Stomach (tissue), 19 donors: ENCODE measurements at places on chromosomes 5 and 9. TPM values are rescaled to one million over a fixed set of nuclear protein-coding genes. Genes with fewer than 3 reads are reported as not detected.

GRCh38 chr5:131252824-131253171 lies 11.1 kb upstream of the CDC42SE2 start:
- H3K27me3 ChIP-seq: no peaks in the 10 kb centered on the region
- no peaks in the 10 kb centered on the region for H3K4me1 ChIP-seq
- peak overlapping the region; percentile 58 for H3K27ac ChIP-seq
- no peaks in the 10 kb centered on the region for H3K36me3 ChIP-seq
- H3K4me3 ChIP-seq: no peak overlapping the region

GRCh38 chr9:116309900-116310611 lies 156.5 kb downstream of the PAPPA start:
- no peak overlapping the region for H3K4me3 ChIP-seq
- no peak overlapping the region for H3K27ac ChIP-seq
- H3K4me1 ChIP-seq: no peaks in the 10 kb centered on the region
- no peaks in the 10 kb centered on the region for H3K36me3 ChIP-seq
- no peak for DNase-seq
- H3K27me3 ChIP-seq: no peaks in the 10 kb centered on the region

Gene VLDLR
- polyA plus RNA-seq: 2.8 TPM

Gene CER1
- polyA plus RNA-seq: not detected

GRCh38 chr5:96024683-96025475 lies 63.2 kb upstream of the ELL2 start:
- H3K36me3 ChIP-seq: no peaks in the 10 kb centered on the region
- H3K27ac ChIP-seq: peak overlapping the region; percentile 30
- H3K27me3 ChIP-seq: no peaks in the 10 kb centered on the region
- no peaks in the 10 kb centered on the region for H3K4me1 ChIP-seq
- DNase-seq: no peak
- no peak overlapping the region for H3K4me3 ChIP-seq

Gene NR6A1
- 0.15 TPM for polyA plus RNA-seq

Gene CDHR2
- 1.6 TPM for polyA plus RNA-seq

Gene SLC1A3
- polyA plus RNA-seq: 0.76 TPM

Gene PCDHB14
- polyA plus RNA-seq: 0.31 TPM

Gene SPATA31E1
- polyA plus RNA-seq: not detected

GRCh38 chr9:109868207-109868606 lies 88.2 kb downstream of the PALM2AKAP2 start:
- no peaks in the 10 kb centered on the region for H3K36me3 ChIP-seq
- H3K4me1 ChIP-seq: no peaks in the 10 kb centered on the region
- peak; percentile 35 for DNase-seq

Gene PTGES2
- 69.9 TPM for polyA plus RNA-seq

- H3K36me3 ChIP-seq: no peaks in the 10 kb centered on the region
- no peaks in the 10 kb centered on the region for H3K27me3 ChIP-seq
- no peak for DNase-seq
- no peaks in the 10 kb centered on the region for H3K4me1 ChIP-seq
Observed at GRCh38 chr5:116075191-116075831, 9.5 kb upstream of the COMMD10 start.

- no peaks in the 10 kb centered on the region for H3K27me3 ChIP-seq
- peak overlapping the region; percentile 74 for H3K27ac ChIP-seq
- peaks cover 15% of the 10 kb centered on the region for H3K4me1 ChIP-seq
- H3K4me3 ChIP-seq: no peak overlapping the region
- H3K36me3 ChIP-seq: no peaks in the 10 kb centered on the region
Observed at GRCh38 chr5:107474716-107475489, 195.8 kb downstream of the EFNA5 start.

Gene FAM200C
- polyA plus RNA-seq: 2.7 TPM

Gene CPEB4
- polyA plus RNA-seq: 8.3 TPM

DNA sequence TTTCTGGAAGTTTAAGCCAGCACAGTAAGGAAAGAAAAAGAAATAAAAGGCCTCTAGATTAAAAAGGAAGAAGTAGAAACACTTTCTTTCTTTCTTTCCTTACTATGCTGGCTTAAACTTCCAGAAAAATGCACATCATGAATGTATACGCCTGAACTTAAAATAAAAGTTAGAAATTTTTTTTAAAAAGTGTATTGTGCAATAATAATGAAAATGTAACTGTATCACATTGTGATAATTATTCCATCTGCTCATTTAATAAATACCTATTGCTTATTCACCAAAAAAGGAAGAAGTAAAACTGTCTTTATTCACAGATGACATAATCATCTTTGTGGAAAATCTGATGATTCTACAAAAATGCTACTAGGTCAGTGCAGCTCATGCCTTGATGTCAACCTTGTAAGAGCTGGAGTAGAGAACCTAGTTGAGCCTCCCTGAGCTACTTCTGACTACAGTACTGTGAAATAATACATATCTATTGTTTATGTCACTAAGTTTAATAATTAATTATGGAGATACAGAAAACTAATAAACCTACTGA lies 49.4 kb downstream of the MCTP1 start:
- H3K27ac ChIP-seq: no peak overlapping the region
- DNase-seq: no peak
- no peaks in the 10 kb centered on the region for H3K36me3 ChIP-seq
- H3K27me3 ChIP-seq: no peaks in the 10 kb centered on the region

DNA sequence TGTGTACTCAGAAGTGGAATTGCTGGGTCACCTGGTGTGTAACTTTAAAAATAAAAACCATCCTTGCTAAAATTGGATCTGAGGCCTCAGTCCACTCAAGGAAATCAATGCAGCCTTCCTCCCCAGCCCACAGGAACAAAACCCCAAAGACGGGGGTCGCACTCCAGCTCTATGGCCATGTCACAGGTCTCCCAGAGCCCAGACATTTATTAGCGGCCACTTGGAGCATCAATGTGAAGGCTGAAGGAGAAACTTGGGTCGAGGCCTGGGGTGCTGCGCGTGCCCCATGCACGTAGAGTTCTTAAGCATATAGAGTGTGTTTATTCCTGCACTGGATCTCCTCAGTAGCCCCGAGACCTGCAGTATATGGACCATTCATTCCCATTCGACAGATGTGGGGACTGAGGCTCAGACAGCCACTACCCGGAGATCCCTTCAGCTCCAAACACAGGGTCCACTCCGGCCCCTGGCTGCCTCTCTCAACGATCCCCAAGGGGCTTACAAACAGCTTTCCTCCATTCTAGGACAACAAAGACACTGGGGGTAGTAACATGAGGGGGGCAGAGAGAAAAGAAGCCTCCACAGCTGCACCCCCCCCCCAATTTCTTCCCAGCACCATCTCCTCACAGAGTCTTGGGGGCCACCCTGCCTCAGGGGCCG lies 14.3 kb upstream of the OLFM1 start:
- H3K27me3 ChIP-seq: peaks cover 41% of the 10 kb centered on the region
- no peak for DNase-seq
- H3K27ac ChIP-seq: no peak overlapping the region
- no peak overlapping the region for H3K4me3 ChIP-seq
- peaks cover 24% of the 10 kb centered on the region for H3K4me1 ChIP-seq

- peak overlapping the region; percentile 65 for H3K27ac ChIP-seq
- H3K4me3 ChIP-seq: no peak overlapping the region
- peaks cover 53% of the 10 kb centered on the region for H3K4me1 ChIP-seq
- peaks cover 8% of the 10 kb centered on the region for H3K36me3 ChIP-seq
- peak; percentile 43 for DNase-seq
Observed at GRCh38 chr5:10702040-10702629, 58.9 kb downstream of the DAP start.
